ENCODE measurements at places on chromosomes 6 and 20.

DNA sequence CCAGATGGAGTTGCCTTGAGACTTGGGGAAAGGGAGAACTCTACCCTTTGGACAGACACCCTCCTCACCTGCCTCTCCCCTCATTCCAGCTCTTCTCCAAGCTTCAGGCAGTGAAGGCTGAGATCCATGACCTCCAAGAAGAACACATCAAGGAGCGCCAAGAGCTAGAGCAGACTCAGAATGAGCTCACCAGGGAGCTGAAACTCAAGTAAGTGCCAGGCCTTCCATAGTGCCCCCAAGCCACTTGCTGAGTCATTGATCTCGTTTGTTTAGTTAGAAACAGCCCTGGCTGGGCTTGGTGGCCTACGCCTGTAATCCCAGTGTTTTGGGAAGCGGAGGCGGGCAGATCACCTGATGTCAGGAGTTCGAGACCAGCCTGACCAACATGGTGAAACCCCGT lies 39.2 kb downstream of the KIF3B start:
- DNase-seq, result no peak

DNA sequence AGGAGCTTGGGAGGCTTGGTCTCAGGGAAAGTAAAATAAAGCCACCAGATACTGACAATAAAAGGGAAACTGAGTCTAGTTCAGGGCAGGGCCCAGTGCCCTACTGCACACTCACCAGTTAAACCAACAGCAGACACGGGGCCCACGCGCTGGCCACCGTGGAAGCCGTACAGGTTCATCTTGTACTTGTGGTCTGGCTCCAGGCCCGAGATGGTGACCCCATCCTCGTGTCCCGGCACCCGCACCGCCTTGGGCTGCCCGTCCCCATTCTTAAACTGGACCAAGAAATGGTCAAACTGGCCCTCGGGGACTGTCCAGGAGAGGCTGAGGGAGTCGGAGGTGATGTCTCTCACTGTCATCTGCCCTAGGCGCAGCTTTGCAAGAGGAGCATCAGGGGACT lies 26.5 kb downstream of the CYP21A2 start:
- DNase-seq, result no peak

DNA sequence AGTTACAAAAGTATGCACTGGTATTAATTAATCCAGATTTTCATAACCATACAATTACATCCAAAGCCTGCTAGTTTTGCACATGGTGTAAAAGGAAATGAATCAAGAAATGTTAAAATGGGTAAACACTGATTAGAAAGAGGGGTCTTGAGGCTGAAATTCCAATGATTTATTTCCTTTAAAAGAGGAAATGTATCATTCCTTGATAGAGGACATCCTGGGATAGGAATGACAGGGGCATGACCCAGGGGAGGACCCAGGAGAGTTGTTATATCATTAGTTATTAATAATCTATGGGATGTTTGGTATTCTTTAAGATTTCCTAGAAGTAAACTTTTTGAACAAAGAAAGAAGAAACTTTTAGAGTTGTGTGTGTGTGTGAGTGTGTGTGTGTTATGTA lies 18.2 kb downstream of the AK9 start:
- no peak for DNase-seq

DNA sequence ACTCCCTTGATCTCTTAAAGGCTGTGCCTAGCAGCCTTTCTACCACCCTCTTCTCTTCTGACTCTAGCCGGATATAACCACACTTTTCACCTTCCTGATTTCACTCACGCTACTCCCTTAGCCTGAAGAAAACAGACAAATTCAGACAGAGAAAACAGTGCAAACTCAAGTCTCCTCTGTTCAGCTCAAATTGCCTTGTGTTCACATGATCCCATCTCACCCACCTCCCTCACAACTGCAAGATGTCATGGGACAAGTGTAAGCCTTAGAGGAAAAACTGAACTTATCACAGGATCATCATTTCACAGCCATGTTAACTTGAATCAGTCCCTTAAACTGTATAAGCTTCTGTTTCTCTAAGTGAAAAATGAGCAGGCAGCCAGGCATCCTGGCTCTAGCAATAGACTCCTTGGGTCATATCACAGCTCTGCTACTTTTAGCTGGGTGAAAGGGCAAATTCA lies 66.5 kb upstream of the TENT5A start:
- no peak for DNase-seq

DNA sequence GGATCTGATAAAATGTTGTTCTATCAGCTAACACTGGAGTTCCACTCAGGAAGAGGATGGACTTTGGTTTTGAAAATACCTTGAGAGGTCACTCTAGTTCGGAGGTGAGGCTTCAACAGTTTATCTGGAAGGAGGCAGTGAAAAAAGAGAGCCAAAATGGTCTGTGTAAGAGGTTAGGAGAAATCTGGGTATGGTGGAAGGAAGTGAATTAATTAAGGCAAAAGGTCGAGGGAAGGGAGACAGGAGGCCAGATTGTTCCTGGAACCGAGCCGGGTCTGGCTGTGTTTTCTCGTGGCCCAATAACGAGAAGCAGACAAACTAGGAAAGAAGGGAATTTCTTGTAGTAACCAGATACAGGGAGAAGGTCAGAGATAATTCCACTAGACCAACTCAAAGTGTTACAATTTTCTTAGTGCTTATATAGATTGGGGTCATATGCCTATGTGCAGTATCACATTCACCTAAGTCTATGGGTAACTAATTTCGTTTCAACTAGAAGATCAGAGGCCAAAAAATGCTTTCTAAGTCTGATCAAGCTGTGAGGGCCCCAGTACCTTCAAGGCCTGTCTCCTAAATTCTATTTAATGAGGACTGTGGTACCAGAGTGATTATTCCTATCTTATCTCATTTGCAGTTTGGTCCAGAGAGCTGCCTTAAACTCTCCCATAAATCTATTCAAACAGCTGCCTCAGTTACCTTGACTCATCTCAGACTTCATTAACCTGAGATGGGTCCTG lies 96.0 kb upstream of the SNX9 start:
- no peak for DNase-seq

DNA sequence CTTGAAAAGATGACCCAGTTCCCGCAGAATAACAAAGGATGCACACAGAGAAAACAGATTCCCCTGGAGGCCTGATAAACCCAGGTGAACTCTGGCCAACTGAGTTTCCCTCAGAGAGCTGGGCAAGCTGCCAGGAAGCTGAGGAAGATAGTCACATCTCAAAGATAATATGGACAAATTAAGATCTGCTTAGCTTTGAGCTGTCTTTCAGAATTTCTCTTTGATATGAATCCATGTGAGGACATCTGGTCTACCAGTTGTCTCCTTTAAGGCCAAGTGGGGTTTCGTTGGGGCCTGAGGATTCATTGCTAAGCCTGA lies 59.5 kb downstream of the ID4 start:
- DNase-seq, result peak; percentile 41

DNA sequence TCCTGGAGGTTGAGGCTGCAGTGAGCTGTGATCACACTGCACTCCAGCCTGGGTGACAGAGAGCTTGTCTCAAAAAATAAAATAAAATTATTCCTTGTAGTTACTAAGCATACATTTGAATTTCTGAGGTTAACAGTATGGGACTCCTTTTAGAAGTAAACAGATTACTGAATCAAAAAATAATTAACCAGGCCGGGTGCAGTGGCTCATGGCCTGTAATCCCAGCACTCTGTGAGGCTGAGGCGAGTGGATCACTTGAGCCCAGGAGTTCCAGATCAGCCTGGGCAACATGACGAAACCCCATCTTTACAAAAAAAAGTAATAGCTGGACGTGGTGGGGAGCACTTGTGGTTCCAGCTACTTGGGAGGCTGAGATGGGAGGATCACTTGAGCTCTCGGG lies 22.1 kb upstream of the EEF1A1 start:
- no peak for DNase-seq

DNA sequence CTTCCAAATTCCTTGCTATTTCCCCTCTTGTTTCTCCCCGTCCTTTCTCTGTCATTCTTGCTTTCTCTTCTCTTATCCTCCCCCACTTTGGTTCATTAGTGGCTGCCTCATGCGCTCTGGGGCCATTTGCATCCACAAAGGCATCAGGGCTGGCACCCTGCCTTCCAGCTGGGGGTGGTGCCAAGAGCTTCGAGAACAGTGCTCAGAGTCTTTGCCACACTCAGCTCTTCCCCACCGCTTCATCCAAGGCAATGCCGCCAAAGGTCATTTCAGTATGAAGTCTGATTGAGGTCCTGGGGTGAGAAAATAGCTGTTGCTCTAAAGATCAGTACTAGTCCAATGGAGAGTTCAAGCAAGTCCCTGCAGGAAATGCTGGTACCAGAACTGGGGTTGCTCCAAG lies 22.7 kb downstream of the OLIG3 start:
- DNase-seq, result no peak

- DNase-seq, result no peak
Measured at GRCh38 chr6:30162265-30163089, 869 bp upstream of the TRIM15 start.

DNA sequence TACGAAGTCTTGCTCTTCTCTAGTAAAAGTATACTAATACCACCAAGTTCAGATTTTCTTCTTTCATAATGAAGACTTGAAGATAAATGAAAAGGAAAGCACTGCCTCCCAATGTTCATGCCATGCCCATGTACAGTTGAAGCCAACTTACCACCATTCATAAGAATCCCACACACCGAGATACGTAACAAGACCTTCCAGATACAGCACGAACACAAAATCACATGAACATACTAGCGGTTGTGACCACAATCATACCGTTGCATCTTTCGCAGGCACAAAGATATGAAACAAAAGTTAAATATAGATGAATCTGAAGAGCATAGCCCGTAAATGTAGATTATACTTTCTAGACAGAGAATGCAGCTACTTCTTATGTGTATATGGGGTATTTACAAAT lies 412.5 kb downstream of the CBLN4 start:
- no peak for DNase-seq

DNA sequence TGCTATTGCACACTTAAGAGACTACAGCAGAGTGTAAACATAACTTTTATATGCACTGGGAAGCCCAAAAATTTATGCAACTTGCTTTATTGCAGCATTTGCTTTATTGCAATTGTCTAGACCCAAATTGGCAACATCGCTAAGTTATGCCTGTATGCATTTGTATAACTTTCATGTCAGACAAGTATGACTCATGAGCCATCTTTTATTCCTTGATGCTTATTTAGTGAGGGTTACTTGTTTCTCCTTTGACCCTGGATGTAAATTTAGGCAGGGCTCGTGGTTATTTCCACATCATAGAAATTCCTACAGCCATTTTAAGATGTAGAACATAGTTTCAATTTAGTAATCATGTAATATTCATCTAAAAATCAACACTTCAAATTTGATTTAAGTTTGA lies 130.3 kb upstream of the LY86 start:
- DNase-seq, result no peak

DNA sequence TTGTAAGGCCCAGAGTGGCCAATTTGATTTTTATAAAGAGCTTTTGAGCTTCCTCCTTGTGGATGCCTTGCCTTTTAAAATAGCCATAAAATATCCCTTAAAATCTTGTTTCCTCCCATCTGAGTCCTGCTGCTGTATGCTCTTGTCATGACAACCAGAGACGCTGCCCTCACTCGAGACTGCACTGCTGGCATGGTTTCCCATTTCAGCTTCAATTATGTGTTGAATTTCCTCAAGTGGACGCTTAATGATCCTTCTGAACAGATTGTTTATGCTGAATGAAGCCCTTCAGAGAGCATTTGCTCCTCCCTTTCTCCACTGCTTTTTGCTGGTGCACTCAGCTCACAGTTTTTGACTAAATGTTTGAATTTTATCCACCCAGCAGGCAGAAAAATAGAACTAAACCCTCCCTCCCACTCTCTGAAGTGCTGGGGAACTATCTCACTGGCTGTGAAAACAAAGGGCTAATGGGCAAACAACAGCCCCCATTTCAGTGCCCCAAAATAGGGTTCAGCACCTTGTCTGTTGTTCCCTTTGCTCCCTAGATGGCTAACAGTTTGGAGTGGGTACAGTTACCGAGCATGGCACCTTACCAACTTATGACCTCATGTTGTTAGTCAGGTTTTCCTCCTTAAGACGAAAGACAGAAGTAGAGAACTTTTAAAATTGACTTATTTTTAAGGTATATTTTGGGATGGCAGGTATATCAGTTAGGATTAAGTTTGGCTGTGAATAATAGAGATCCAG lies 45.5 kb upstream of the RNF8 start:
- peak; percentile 78 for DNase-seq
